ENCODE measurements at places on chromosomes 13 and 19.

DNA sequence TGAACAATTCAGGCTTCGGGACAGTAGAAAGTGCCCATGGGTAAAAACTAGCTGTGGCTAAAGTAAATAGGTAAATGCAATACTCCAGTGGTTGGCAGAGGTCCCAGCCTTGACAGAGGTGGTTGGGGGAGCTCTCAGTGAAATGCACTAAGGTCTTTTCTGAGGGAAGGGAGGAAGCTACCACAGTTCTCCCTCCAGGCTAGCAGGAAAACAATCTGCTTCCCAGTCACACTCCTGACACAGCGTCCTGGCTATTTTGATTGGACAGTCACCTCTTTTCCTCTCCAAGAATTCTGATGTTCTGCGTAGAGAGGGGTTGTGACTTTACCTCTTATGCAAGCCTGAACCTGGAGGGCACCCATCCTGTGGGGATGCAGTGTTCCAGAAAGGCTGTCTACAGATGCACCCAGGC, 128.7 kb downstream of the CYSLTR2 start:
- no peak for DNase-seq

GRCh38 chr13:78258304-78258703, 339.7 kb upstream of the EDNRB start:
- DNase-seq: no peak

- no peak for DNase-seq
Observed at GRCh38 chr19:956766-957440, 27.2 kb upstream of the WDR18 start.

GRCh38 chr19:42324655-42325307, 654 bp upstream of the MEGF8 start:
- no peak for DNase-seq

DNA sequence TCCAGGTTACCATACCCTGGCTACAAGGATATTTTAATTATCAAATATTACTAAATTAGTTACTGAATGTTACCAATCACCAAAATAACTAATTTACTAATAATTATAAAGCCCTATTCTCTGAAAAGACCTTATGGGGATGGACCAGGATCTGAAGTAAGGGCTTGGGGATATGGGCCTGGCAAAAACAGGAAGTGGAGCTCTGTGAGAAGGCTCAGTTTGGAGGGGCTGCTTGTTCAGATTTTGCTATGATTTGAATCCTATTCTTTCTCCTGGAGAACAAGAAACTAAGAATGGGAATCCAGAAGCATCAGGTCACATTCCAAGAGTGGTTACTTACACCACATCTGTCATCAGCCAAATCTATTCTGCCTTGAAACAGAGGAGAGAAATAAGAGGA, 148.1 kb downstream of the DNAJC15 start:
- no peak for DNase-seq

- peak; percentile 69 for DNase-seq
Observed at GRCh38 chr19:4369109-4369887, 25.9 kb downstream of the MPND start.

GRCh38 chr19:42284066-42284501, 15.0 kb downstream of the CIC start:
- DNase-seq: peak; percentile 83

GRCh38 chr13:114143806-114144605, 11.6 kb upstream of the RASA3 start:
- peak; percentile 72 for DNase-seq

DNA sequence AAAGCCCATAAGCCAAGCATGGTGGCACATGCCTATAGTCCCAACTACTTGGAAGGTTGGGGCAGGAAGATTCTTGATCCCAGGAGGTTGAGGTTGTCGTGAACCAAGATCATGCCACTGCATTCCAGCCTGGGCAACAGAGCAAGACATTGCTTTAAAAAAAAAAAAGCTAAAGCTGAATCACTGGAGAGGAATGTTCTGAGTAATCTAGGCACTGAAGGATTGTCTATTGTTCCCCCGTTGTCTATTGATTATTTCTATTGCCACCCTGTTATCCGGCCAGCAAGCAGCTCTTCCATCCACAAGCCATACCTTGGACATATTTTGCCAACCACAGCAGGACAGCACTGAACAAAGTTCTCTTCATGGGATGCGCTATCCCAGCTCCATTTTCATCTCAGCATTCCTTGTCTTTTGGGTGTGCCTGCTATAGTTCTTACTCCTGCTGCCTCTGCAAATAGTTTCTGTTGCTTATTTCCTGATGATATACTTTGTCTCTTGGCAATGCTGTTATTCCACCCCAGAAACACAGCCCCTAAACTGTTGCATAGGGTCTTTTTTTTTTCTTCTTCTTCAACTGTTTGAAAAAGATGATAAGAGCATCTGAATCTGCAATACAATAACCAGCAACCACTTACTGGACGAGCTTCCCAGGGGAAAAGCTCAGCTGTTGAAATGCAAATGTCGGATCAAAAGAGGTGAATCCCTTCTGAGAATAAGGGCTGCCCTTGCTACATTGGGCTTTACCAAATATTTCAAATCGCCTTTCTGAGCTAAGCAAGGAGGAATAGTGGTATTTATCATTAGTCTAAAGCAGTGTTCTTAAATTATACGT, 22.2 kb upstream of the SIAH3 start:
- no peak for DNase-seq

GRCh38 chr13:73403355-73404120, 344.7 kb downstream of the KLF5 start:
- no peak for DNase-seq

- DNase-seq: no peak
Observed at GRCh38 chr19:45290381-45290931, 32.2 kb downstream of the CKM start.

DNA sequence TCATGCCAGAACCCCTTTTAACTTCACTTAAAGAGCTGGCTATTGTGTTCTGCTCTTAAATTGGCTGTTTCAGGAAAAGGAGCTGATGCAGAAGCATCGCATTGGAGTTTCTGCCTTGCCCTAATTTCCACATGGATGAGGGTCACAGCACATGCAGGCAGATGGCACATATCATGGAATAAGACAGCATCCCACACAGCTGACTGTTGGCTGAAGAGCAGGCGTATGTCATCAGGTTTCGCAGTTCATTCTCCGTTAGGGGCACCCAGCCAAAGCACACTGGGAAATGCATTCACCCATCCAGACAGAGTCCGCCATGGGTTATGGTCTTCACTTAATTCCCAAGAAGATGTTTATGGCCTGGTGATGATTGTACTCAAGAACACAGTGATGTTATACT, 572.5 kb downstream of the LIG4 start:
- DNase-seq: no peak

DNA sequence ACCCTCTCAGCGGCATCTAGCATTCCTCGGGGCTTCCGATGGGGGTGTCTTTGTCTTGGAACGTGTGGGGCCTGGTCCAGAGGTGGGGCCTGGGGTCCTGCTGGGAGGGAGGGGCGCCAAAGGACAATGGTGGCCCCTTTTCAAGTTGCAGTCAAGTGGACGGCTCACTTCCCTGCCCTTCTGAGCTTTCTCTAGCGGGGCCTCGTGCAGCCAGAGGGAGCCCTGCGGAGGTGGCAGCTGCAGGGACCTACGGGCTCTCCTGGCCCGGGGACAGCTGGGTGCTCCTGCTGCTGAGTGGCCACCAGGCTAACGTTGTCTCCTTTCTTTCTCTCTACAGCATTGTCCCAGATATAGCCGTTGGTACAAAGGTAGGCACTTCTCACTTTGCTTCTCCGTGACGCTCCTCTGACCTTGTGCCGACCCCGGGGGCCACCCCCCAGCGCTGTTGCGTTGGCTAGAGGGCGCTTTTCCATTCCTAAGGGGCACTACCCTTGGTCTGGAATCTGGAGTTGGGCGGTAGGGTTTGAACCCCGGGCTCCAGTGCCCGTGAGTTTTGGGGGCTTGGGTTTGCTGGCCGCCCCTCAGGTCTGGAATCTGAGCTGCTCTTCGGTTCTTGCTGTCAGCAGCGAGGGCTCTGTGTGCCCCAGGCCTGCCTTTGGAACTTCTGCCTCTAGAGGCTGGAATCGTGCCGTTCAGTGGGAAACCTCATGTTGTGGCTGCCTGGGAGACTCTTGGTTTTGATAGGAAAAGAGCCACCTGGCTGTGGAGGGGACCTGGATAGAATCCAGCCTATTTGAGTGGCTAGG, 2.0 kb downstream of the PTBP1 start:
- DNase-seq: no peak

DNA sequence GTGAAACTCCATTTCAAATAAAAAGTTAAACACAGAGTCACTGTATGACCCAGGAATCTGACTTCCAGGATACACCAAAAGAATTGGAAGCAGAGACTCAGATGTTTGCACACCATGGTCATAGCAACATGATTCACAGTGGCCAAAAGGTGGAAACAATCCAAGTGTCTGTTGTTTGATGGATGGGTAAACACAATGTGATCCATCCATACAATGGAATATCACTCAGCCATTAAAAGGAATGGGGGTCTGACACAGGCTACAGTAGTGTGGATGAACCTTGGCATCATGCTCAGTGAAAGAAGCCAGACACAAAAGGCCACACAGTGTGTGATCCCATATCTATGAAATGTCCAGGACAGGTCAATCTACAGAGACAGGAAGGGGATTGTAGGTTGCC, 174.3 kb downstream of the PTPRS start:
- DNase-seq: no peak

- DNase-seq: no peak
Observed at GRCh38 chr13:33728271-33729037, 89.5 kb upstream of the RFC3 start.

- DNase-seq: peak; percentile 56
Observed at GRCh38 chr19:41774515-41774980, 19.2 kb downstream of the CEACAM6 start.

GRCh38 chr13:101178406-101178805, 237.9 kb downstream of the NALCN start:
- no peak for DNase-seq

DNA sequence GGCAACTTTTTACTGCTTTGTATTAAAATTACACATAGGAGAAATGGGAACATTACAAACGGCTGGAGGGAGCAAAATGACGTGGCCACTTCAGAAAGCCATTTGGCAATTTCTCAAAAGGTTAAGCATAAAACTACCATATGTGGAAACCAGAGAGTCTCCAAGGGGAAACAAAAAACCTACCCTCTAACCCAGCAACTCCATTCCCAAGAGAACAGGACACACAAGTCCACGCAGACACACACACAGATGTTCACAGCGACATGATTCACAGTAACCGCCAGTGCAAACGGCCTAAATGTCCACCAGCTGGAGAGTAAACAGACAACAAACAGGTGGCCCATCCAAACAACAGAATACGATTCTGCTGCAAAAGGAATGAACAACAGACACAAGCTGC, 37.2 kb downstream of the STK24 start:
- DNase-seq: no peak

DNA sequence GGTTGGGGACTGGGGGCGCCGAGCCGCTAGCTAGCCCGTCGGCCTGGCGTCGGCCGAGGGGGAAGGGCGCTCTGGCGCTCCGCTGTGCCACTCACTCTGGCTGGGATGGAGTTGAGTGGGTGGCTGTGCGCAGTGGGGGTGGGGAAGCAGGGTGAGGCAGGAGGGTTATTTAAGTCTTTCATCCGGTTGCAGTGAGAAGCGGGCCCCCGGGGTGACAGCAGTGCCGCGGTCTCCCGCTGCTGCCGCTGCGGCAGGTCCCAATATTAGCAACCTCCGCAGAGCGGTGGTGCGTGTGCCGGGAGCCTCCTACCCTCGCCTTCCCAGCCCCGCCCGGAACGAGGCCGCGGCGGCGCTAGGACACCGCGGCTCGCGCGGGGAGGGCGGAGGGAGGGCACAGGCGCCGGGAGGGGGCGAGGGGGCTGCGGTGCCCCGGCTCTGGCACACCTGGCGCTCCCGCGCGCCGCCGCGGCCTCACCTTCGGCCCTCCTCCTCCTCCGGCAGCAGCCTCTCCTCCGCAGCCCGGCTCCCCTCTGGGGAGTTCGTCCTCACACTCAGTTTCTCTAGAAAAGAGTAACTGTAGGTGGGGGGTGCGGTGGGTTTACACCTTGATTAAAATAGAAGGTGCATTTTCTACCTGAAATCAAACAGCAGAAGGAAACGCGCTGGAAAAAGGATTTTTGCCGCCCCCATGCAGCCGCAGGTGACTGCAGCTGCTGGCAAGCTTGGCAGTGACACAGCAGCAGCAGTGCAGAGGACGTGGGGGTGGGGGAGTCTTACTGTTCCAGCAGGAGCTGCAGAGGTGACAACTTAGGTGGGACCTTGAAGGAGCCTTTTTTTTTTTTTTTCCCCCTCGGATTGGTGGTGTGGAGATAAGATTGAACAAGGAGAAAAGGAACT, 4.5 kb downstream of the FGF9 start:
- DNase-seq: peak; percentile 46

GRCh38 chr19:55398200-55398925, 9.2 kb downstream of the UBE2S start:
- DNase-seq: no peak

DNA sequence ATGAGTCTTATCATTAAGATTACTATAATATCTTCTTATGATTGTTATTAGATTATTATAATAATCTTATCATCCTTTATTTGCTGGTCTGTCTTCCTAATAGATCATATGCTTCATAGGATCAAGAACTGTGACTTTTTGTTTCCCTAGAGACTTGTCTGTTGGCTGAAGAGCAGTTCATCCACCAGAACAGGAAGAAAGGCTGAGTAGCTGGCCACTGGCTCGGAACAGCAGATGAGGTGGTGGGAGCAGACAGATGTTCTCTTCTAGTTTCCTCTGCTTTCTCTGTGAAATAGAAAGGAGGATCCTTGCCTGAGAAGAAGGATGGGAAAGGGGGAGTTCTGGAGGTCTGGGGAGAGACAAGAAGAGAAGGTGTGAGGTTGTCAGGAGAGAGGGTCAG, 120.0 kb downstream of the CCNA1 start:
- no peak for DNase-seq

Measured in naive thymus-derived CD8-positive, alpha-beta T cell (primary cell).